Cardiac ventricle fibroblast (primary cell): ENCODE measurements at places on chromosomes 12 and 14. TPM values are rescaled to one million over a fixed set of nuclear protein-coding genes. Genes with fewer than 3 reads are reported as not detected.

The TAS2R43 gene
- total RNA-seq = not detected in 2 replicates

The WSCD2 gene
- not detected in 2 replicates for total RNA-seq

The RNF212B gene
- not detected in 2 replicates for total RNA-seq

The SERPINA1 gene
- 0.20 TPM in 1 of 2 replicates, not detected in the other for total RNA-seq

The PSMA3 gene
- total RNA-seq = 83.3 and 90.4 TPM in 2 replicates

The ACTR10 gene
- total RNA-seq = 43.9 and 68.3 TPM in 2 replicates

The PLEKHH1 gene
- 0.12 and 0.78 TPM in 2 replicates for total RNA-seq

The LYZ gene
- 0.31 TPM in 1 of 2 replicates, not detected in the other for total RNA-seq

The PPP4R4 gene
- not detected in 2 replicates for total RNA-seq

The KCNA5 gene
- not detected in 2 replicates for total RNA-seq

The SLC2A14 gene
- total RNA-seq = not detected in 2 replicates

The CABP1 gene
- total RNA-seq = 0.44 TPM in 1 of 2 replicates, not detected in the other

The CMTM5 gene
- total RNA-seq = not detected in 2 replicates

The ANKRD33 gene
- 0.44 TPM in 1 of 2 replicates, not detected in the other for total RNA-seq

The SYCP3 gene
- total RNA-seq = not detected in 2 replicates

The HVCN1 gene
- 0.88 and 1.5 TPM in 2 replicates for total RNA-seq

The KITLG gene
- 11.4 and 13.8 TPM in 2 replicates for total RNA-seq

The CCDC197 gene
- not detected in 2 replicates for total RNA-seq

The TMEM30B gene
- total RNA-seq = 0.05 TPM in 1 of 2 replicates, not detected in the other

The TMEM179 gene
- not detected in 2 replicates for total RNA-seq

The IGFBP6 gene
- 457 and 644 TPM in 2 replicates for total RNA-seq

The C12orf54 gene
- total RNA-seq = not detected in 2 replicates

The RHOJ gene
- total RNA-seq = 6.6 and 8.6 TPM in 2 replicates

The FGF6 gene
- not detected in 2 replicates for total RNA-seq

The CCDC177 gene
- 0.20 TPM in 1 of 2 replicates, not detected in the other for total RNA-seq

The HOXC4 gene
- total RNA-seq = 0.05 TPM in 1 of 2 replicates, not detected in the other

The RTRAF gene
- 70.0 and 77.6 TPM in 2 replicates for total RNA-seq

The ADCK1 gene
- total RNA-seq = 4.9 and 5.8 TPM in 2 replicates

The SERPINA5 gene
- total RNA-seq = 0.19 and 0.44 TPM in 2 replicates

The ALKBH1 gene
- total RNA-seq = 5.2 and 6.4 TPM in 2 replicates

The SERPINA9 gene
- total RNA-seq = not detected in 2 replicates

The AICDA gene
- total RNA-seq = not detected in 2 replicates

The PYGL gene
- total RNA-seq = 98.7 and 102 TPM in 2 replicates

The SLC10A1 gene
- not detected in 2 replicates for total RNA-seq

The GMFB gene
- 38.3 and 40.9 TPM in 2 replicates for total RNA-seq

The KLRK1 gene
- total RNA-seq = not detected in 2 replicates

The TDRD9 gene
- total RNA-seq = 0.31 and 1.2 TPM in 2 replicates

The TAS2R42 gene
- not detected in 2 replicates for total RNA-seq

The B4GALNT1 gene
- 0.25 and 0.29 TPM in 2 replicates for total RNA-seq

The EMP1 gene
- total RNA-seq = 465 and 785 TPM in 2 replicates

The SP7 gene
- total RNA-seq = not detected in 2 replicates

The TAS2R46 gene
- total RNA-seq = 1.5 TPM in 1 of 2 replicates, not detected in the other

The ANG gene
- 24.5 and 37.8 TPM in 2 replicates for total RNA-seq

The CAPZA3 gene
- total RNA-seq = not detected in 2 replicates

The TAC3 gene
- total RNA-seq = not detected in 2 replicates
